COLO829 (cell line): ENCODE measurements at places on chromosomes 5 and 9.

DNA sequence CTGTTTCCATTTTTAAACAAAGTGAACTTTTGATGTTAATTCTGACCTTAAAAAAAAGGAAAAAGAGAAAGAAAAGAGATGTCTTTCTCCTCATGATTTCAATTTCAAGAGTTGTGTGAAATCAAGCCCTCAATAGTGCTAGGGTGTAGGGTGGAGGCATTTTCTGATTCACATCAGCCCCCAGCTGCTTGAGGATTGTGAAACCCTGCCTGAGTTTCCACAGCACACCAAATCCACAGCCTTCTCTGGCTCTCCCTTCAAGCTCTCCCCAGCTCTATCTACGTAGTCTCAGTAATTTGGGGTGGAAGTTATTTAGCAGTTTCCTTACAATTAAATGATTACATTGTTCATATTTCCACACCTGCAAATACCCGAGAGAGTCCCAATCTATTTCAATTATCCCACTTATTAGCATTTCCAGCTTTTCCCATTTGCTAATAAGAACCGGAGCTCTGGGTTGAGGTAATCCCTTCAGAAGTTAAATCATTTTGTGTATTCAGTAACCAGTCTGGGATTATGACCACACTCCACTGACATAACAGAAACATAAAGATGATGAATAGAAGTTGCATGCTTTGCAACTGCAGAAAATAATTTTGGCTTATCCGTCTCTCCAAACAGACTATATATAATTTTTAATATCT lies 54.9 kb downstream of the MTX3 start:
- no peak for DNase-seq

DNA sequence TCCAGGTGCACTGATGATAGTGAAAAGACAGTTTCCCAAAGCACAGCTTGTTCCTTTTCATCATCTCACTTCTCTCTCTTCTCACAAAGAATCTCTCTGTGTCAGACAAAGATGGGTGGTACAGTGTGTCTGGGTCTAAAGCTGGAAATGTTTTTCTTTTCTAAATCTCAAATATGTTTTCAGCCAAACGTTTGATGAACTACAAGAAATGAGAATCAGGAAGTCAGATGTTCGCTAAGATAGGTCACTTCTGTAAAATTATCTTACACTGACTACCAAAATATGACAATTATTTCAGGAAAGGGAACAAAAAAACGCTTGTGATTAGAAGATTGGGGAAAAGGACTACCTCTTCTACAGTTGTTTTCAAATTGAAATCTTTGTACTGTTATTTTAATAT lies 708.8 kb downstream of the PTPRD start:
- no peak for DNase-seq

DNA sequence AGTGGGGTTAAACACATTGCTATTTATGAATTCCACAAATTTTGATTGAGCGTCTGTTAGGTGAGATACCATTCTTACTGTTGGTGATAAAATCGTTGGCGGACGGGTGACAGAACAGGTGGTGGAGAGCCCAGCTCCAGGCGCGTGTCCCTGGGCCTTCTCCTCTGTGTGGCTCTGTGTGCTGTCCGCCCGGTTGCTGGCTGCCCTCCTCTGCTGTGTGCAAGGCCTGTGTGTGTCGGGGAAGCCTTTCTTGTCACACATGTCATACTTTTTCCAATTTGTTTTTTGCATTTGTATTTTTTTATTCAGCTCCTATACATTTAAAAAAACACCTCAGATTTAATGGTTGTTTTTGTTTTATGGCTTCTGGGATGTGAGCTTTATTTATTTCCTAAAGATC lies 33.9 kb downstream of the TENT4A start:
- DNase-seq = no peak

GRCh38 chr9:93209097-93209496 lies 25.2 kb downstream of the WNK2 start:
- DNase-seq = no peak

DNA sequence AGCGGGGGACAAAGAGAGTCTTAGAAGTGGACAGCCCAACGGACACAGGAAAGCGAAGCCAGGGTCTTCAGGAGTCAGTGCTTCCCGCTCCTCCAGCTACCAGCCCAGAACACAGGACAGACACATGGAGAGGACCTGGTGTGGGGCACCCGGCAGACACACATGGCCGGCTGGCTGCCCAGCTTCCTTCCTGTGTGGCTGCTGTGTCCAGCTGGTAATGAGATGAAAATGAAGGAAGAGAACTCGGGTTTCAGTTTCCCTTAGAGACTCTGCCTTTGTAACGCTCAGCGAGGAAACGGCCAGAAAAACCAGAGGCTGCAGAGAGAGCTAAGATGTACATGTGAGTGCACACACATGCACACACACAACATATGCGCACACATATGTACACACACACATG lies 87.5 kb downstream of the SECISBP2 start:
- DNase-seq = no peak

DNA sequence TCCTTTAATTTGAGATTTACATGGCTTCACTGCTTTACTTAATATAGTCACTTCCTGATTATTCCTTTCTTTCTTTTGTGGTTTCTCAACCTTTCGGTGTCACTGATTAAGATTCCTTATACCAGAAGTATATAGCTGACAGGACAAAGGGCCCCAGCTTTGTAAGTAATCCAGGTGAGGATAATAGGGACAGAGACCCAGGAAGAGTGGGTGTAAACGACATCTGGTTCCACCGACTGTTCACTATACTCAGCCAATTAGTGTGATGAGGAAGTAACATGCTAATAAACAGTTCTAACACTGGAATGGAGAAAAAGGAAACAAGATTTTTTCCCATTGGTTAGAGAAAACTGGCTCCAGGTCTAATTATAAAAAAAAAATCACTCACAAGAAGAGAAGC lies 286.3 kb upstream of the EFNA5 start:
- DNase-seq = no peak

DNA sequence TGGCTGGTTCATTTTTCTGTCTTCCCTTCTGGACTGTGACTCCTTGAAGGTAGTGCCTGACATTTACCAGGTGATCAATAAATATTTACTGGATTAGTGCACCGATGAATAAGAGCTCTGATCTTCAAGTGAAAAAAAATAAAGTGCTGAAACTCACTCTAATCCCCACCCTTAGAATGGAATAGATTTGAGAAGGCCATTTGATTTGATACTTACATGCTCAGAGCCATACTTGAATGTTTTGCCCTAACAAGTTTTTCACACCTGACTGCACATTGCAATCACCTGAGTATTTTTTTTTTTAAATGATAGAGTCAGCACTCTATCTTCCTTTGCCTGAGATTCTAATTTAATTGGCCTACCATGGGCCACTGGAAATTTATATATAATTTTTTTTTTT lies 105.7 kb downstream of the LRRC70 start:
- DNase-seq = no peak

GRCh38 chr9:107999890-108000289 lies 510.3 kb upstream of the KLF4 start:
- DNase-seq = no peak

- no peak for DNase-seq
Observed at GRCh38 chr5:140084541-140084940, 29.4 kb upstream of the PURA start.

- DNase-seq = no peak
Observed at GRCh38 chr9:90127923-90128322, 514.7 kb downstream of the DIRAS2 start.

DNA sequence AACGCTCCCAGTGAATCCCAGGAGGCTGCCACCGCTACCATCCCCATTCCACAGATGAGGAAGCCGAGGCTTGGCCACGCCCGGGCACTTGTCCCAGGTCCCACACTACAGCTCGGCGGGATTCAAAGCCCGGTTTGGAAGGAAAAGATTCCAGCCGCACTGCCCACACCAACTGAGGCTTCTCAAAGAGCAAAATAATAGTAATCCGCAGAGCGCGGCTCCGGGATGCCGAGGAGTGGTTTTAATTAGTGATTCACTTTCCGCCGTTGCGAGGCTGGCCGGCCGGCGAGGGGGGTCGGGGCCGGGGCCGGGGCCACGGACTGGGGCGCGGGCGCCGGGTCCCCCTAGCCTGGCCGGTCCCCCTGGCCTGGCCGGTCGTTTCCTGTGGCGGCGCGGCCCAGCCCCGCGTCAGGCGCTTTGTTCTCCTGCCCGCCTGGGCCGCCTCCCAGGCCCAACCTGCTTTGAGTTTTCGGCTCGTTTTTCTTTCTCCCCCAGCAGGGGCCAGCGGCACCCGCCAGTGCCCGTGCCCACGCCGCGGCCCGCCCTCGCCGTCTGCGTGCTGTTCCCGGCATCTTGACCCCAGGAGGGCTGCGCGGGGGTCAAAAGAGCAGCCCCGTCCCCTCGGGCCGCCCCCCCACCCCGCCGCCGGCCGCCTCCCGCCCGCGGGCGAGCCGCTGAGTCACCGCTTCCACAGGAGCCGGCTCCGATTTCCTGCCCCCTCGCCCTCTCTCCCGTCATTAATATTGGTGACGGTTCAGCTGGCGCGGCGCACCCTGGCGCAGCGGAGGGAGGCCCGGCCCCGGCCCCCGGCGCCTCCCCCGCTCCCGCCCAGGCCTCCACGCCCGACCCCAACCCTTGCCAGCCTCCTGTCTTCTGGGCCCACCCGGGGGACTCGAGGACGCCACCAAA lies 31.2 kb downstream of the FGF18 start:
- no peak for DNase-seq

DNA sequence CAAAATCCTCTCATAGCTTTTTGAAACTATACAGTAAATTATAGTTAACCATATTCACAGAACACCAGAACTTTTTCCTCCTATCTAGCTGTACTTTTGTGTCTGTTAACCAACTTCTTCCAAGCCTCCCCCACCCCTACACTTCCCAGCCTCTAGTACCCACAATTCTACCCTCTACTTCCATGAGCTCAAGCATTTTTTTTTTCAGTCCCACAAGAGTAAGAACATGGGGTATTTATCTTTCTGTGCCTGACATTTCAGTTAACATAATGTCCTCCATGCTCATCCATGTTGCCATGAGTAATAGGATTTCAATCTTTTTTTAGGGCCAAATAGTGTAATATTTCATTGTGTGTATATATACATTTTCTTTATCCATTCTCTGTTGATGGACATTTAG lies 128.3 kb upstream of the MAN2A1 start:
- no peak for DNase-seq

DNA sequence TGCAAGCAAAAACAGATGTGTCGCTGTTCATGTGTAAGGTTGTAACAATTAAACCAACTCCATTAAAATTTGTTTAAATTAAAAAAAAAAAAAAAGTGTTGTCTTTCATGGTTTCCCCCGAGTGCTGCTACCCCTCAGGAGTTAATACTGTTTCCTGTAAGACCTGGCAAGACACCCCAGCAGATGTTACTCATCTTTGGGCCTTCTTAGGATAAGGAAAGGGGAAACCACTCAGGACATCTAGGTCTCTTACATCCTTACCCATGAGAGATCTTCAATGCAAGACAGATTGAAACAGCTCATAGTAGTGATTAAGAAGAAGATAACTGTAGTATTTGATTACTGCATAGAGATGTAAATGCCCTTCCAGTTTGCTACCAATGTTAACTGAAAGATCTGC lies 33.5 kb upstream of the F2R start:
- DNase-seq = no peak

- DNase-seq = no peak
Observed at GRCh38 chr9:88436379-88436778, 48.1 kb downstream of the SPIN1 start.

DNA sequence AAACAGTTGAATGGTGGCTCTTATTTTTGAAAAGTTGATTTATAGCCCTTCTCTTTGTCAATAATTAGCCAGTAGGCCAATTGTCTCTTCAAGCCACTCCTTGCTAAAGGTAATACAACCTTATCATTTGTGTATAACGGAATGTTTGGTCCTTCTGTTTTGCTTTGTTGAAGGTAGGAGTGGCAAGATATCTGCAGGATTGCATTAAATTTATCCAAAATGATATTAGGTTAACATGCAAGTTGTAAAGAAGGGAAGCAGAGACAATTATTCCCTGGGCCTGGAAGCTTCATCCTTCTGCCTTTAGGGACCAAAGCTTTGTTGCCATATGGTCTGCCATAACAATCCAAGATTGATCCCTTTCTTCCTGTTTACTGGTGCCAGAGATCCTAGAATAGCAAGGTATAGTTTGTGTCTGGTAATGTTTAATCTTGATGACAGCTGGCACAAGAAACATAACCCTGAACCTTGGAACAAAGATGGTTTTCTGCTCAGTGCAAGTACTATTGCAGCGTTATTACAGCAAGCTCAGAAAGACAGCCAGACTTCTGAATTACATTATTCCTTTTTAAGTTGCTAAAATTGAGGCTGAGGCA lies 15.5 kb upstream of the FSD1L start:
- DNase-seq = no peak

DNA sequence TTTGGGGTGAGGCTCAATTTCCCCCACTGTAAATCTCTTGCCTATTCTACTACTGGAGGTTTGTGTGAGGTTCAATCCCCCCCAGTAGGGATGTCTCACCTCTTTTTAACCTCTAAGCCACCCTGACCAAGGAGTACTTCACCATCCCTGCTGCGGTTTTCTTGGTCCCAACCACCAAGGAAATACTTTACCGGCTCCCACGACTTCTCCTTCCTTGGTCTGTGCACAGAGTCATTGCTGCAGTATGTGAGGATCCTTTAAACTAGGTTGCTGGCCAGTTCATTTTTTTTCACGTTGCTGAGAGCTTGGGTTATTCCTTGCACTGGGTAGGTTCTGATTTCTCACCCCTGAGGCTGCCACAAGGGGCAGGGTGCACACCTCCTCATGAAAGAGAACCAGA lies 22.5 kb upstream of the HMGCS1 start:
- DNase-seq = no peak

GRCh38 chr9:37029776-37030610 lies 4.1 kb downstream of the PAX5 start:
- no peak for DNase-seq

- DNase-seq = no peak
Observed at GRCh38 chr5:167512111-167512510, 779.3 kb upstream of the WWC1 start.

DNA sequence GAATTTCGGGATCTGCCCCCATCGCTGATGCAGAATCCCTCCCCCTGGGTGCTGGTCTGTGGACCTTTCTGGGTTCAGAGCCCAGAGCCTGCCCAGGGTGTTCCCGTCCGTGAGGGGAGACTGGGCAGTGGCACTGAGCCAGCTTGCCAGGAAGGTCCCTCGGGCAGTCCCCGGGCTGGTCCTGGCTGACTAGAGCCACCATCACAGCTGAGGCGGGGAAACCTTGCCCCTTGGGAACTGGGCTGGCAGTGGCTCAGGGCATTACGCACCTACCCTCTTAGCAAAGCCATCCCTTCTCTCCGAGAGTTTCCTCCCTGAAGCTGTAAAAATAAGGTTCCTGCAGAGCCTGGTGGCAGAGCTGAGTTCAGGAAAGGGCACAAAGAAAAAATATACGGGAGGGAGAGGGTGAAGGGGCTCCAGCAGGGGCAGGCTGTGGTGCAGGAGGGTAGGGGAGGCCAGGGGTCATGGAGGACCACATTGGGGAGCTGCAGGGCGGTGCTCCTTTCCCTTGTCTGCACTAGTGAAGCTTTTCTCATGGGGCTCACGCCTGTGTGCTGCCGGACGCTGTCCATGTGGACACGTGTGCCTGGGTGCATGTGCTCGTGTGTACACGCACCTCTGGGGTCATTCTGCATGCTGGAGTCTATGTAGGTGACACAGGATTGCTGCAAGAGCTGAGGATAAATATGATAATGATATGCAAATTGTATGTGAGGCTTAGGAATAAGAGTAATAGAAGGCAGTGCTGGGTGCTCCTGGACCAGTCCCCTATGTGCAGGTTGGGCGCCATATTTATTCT lies 118.9 kb downstream of the LHX2 start:
- DNase-seq = no peak

GRCh38 chr5:94796586-94796985 lies 178.1 kb downstream of the SLF1 start:
- DNase-seq = no peak

GRCh38 chr5:150582241-150583109 lies 58.0 kb upstream of the SYNPO start:
- DNase-seq = no peak

GRCh38 chr5:95725937-95726810 lies 5.0 kb upstream of the RHOBTB3 start:
- DNase-seq = no peak
